ENCODE measurements at places on chromosomes 6 and 20.

DNA sequence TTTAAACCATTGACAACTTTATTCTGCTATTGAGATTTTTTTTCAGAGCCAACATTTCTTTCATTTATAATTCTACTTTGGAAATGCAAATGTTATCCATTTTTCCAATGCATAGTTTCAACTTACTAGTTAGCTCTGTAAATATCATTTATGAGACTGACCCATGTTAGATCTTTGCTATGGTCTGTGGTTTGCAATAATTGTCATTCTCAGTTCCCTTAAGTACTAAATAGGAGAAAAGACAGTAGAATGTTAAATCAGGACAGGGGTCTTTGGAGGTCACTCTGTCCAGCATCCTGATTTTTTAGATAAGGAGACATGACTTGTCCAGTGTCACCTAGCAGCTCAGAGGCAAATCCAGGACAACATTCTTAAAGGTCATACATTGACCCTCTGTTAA is 522.2 kb upstream of the FLRT3 start:
- DNase-seq: no peak

DNA sequence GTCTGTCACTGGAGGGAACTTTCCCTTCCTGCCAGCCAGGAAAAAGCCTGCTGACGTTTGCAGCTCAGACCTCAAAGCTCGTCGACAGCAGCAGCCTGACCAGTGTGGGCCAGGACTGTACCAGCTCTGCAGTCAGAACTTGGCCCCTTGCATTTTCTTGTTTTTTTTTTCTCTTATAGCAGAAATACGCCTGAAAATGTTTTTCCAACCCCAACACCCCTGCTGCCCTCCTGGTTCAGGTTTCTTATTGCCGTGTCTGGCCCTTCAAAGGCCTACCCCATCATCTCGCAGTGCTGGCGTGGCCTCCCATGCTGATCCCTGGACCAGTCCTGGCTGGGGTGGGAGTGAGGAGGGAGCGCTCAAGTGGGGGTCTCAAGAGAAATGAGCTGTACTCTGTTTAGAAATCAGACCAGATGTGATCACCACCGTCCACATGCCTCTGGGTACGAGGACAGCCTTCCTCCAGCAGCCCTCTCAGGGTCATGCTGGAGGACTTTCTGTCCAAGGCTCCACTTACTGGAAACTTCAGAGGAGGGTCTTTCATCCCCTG is 169.0 kb downstream of the FOXC1 start:
- no peak for DNase-seq

DNA sequence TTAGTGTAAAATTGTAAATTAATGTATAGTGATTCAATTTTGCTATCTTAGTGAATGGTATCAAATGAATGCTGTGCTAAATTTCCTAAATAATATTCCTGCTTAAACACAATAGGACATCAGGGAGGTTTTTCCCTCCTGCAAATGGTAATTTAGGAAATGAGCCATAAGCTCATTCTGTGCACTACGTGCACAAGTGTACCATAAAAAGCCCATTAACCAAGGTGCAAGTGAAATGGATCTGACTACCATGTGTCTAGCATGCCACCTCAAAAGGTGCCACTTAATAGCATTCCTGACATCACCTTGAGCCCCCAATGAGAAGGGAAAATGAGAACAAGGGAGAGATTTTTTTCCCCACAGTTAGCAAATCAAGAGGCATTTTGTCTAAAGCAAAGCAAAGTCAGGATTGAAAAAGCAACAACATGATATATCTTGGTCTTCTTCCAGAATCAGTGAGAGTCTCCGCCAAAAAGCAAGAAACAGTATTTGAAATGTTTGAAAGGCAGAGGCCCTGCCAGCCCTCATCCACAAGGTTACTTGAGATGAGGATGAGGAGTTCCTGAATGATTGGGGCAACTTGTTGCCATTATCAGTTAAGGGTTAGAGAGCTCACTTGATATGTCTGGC is 334.2 kb upstream of the RSPO3 start:
- DNase-seq: no peak

- no peak for DNase-seq
Measured at GRCh38 chr6:72035486-72035885, 149.1 kb downstream of the RIMS1 start.

DNA sequence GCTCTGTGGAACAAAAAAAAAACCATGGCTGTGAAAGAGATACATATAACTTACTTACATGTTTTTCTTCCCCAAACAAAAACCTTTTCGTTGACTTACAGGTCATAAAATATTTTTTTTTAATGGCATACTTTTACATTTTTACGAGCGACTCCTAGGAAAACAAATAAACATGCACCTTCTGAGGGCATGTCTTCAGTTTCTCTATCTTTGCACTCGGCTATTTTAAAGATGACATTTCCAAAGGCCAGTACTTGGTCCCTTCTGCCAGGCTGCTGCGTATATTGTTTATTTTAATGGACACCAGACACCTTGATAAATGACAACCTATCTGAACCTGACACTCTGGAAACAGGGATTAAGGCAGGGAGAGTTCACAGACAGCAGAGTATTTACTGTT is 49.4 kb downstream of the PIGU start:
- DNase-seq: no peak

DNA sequence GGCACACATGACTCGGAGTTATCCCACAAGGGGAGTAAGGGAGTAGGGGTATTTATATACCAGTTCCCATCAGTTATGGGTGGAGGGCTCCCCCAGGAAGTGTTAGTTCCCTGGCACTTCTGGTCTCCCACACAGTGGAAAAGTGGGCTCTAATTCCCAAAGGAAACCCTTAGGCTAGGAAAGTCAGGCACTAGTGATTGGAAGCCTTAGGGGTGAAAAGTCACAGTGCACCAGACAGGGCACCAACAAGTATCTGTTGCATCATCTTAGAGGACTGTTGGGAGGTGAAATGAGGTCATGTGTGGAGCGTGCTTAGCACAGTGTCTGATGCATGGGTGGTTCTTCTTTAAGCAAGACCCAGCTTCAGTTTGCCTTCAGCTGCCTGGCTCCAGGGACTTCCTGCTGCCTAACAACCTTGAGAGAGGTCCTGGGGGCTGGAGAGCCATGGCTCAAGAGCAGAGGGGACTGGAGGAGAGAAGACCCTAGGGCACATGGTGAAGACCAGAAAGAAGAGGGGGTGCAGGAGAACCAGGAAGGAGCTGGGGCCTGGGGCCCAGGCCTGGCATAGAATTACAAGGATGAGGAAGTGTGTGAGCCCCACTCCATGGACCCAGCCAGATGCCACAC is 7.5 kb upstream of the FOXP4 start:
- DNase-seq: no peak

DNA sequence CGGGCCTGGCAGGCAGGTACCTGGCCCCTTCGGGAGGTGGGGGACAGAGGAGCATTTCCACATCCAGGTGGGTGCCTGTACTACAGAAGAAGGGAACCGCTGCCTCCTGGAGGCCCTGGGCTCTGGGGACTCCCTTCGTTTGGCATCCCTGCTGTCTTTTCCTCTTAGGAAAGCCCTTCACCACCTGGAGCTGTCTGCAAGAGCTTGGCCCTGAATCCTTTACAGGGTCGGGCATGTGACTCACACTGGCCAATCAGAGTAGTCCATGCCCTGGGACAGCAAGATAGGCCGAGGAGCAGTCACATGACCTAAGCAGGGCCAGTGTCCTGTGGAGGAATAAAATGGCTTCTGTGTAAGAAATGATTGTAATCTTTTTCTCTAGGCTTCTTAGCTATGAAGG is 224.9 kb downstream of the ANKRD60 start:
- no peak for DNase-seq

DNA sequence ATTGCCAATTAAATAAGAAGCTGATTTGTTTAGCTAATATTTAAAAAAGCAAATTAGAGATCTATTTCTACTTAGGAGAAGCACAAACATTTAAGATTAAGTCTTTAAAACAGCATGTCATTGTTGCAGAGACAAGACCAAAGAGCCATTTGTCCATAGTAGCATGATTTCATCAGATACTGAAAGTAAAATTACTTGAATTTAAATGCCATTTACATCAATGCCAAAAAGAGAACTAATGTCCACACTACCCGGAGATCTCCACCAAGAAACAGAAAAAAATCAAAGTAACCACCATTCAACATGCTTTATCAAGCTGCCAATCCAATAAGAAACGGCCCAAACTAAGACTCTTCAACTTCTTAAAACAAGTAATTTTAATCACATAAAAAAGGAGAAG is 15.7 kb downstream of the AURKA start:
- DNase-seq: no peak

DNA sequence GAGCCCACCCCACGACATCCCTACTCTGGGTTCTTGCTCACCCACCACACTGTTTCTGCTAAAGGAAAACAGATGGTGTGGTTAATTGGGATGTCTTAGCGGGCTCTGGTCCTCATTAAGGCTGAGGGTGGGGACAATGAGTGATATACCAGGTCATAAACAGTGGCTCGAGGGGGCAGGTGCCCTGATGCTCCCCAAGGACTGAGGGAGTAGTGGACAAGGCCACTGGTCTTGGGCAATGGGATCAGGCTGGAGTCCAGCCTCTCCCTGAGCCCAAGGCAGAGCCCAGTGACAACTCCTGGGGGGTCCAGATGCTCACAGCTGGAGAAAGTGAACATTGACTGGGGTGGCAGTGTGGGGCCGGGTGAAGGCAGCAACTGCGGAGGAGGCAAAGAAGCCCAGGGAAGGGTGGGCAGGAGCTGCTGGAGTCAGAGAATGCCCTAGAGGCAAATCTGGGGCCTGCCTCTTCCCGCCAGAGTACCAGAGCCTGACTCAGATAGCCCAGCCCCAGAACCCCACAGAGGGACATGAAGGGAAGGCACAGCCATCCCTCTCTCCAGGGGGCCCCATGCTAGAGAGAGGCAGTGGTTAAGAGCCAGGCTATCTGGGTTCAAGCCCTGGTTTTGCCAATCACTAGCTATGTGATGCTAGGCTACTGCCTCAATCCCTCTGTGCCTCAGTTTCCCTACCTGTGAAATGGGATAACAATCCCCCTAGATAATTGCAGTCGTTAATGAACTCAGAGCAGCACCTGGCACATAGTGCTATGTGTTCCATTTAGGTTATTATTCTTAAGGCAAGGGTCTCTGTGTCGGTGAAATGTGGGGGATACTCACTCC is 72.3 kb downstream of the MRPL14 start:
- no peak for DNase-seq

- DNase-seq: no peak
Measured at GRCh38 chr20:35215066-35215956, 11.2 kb upstream of the MMP24 start.

DNA sequence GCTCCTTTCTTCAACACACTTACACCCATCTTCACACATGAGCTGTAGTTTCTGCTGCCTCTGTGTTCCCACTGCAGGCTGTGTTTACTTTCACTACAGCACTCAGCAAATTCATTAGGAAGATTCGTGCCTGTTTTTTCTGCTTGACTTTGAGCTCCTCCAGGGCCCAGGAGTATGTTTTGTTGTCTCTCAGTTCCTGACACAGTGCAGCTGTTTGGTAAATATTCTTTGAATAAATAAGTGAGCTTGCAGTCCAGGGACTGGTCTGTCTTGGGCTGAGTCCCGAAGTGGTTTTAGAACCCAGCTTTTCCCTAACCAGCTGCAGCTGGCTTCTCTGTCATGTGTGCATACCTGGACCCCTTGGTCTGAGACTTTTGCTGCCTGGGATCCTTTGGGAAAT is 46.6 kb upstream of the CCN6 start:
- DNase-seq: no peak

DNA sequence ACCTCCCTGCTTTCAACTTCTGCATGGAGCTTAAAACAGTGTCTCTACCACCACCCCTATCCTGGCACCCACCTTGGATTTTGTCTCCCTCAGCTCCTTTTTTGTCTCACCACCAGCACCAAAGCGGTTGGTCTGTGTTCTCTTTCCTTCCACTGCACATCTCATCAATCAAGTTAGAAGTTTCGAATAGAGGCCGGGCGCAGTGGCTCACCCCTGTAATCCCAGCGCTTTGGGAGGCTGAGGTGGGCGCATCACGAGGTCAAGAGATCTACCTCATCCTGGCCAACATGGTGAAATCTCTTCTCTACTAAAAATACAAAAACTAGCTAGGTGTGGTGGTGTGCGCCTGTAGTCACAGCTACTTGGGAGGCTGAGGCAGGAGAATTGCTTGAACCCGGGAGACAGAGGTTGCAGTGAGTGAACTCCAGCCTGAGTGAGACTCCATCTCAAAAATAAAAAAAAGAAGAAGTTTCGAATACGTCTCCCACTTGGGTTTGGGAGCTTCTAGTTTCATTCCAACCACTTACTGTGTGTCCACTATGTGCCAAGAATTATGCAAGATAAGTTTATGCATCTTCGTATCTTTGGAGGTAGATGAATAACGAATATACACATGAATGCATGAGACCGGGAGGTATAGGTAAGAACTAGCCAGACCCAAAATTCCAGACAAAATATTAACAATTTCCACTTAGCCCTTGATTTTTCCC is 5.9 kb downstream of the PCED1A start:
- DNase-seq: no peak

- no peak for DNase-seq
Measured at GRCh38 chr20:59512651-59513050, 91.7 kb upstream of the PHACTR3 start.

DNA sequence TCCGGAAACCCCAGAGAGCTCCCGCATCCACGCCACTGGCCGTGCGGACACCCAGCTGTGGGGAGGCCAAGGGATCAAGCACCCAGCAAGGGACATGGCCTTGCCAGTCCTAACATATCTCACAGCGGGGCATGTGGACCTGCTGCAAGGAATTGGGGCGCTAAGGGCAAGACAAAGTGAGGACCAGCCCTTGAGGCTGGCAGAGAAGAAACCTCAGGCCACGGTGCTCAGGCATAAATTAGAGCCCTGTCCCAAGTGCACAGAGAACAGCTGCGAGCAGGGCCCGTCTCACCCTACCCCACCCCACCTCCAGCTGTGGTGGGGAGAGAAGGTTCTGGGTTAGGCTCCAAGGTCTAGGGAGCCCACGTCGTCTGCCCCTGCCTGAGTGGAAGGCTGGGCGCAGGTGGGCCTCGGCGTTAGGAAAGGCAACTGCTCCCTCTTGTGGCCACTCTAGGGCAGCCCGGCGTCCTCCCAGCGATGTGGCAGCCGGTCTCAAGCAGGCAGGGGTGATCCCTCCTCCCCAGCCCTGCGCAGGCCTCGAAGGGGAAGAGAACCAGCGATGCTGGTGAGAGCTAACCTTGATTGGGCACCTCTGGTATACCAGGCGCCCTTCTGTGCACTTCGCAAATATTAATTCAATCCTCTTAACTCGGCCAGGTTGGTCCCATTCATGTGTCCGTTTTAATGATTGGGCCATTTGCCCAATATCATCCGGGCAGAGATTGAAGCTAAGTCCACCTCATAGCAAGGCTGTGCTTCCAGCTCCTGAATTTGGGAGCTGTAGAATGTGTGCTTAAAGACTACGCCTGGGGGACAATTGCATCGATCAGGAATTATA is 235.8 kb downstream of the NFATC2 start:
- peak; percentile 43 for DNase-seq

Measured in central memory CD4-positive, alpha-beta T cell (primary cell).